Cardiac septum (tissue), 1 donor: ENCODE measurements at places on chromosomes 5 and 9. TPM values are rescaled to one million over a fixed set of nuclear protein-coding genes. Genes with fewer than 3 reads are reported as not detected.

The OR13C2 gene
- total RNA-seq, result not detected

The TSLP gene
- total RNA-seq, result 3.7 TPM

The CORO2A gene
- 0.19 TPM for total RNA-seq

The LSM11 gene
- 1.5 TPM for total RNA-seq

The KIAA0825 gene
- 2.2 TPM for total RNA-seq

GRCh38 chr5:82821846-82822633 is 255.2 kb downstream of the TMEM167A start:
- no peak for DNase-seq

DNA sequence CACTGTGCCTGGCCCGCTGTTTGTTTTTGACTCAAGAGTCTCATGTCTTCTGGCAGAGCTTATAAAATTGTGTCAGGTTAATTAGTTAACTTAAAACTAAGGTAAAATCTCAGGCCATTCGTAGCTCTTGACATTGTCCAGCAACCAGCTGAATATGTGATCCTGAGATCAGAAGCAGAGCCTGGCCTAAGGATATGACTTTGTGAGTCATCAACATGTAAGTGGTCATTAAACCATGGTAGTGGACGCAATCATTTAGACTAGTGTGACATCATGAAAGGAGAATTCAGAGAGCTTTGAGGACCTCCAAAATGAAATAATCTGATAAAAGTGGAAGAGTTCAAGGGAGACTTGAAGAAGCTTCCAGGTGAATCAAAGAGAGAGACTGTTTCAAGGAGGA is 23.3 kb downstream of the SPZ1 start:
- DNase-seq, result no peak

- no peak for DNase-seq
Observed at GRCh38 chr5:68557162-68557936, 341.8 kb downstream of the PIK3R1 start.

DNA sequence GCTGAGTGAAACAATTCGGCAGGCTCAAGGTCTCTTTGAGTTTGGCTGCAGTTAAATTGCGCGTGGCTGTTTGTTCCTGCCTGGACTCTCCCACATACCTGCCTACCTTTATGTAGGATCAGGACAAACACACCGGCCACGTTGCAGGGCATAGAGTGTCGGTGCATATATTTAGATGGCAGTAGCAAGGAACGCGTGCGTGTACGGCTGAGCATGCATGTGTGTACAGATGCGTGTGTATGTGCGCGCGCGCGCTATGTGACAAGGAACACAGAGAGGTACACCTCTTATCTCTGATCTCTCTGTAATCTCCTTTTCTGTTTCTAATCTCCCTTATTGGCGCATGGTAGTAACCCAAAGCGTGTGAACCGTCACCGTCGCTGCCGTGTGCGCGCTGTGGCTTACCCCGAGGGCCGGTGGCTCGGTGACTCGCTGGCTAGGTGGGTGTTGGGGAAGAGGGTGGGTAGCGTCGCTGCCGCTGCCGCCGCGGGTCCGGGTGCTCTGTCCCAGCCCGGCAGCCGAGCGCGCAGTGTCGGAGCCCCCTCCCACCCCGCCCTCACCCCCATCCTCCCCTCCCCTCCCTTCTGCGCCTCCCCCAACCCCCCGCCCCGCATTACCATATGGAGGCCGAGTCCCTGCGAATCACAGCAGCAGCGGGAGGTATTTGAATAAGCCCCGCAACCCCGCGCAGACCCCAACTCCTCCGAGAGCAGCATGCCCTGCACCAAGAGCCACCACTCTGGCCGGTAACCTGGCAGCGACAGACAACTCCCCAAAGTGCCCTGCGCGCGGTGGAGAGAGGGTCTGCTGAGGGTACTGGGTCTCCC is 204.8 kb downstream of the MEF2C start:
- no peak for DNase-seq

DNA sequence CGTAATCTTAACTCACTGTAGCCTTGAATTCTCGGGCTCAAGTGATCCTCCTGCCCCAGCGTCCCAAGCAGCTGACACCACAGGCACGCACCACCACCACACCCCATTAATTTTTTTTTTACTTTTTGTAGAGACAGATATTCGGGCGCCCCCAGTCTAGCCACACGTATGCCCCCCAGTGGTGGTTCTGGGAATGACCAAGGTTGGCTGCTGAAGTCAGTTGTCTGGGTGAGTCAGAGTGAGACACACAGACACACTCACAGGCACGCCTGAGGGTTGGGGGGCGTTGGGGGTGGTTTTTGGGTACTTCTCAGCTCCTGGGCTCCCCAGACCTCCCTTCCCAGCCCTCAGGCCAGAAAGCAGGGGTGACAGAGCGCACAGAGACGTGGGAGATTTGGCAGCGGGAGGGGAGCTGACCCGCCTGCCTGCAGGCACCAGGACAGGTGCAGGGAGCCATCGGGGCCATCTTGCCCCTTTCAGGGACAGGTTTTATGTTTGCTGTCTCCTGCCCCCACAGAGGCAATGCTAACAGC is 4.2 kb upstream of the ENTPD8 start:
- DNase-seq, result peak; percentile 87

DNA sequence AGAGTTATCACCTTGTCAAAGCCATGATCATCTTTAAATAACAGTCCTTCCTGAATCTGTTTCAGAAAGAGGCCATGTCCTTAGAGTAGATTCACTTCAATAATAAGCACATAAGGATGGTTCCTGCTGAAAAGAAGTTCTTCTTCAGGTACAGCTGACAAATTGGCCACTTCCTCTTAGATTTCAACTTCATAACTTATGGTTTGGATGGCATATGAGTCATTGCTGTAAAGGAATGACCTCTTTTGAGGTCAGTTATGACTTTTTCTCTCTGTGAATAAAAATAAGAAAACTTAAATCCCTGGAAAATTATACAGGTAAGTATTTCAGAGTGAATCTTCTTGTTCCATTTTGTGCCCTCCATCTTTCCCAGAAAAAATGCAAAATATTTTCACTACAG is 555.3 kb upstream of the ZNF462 start:
- DNase-seq, result no peak

GRCh38 chr5:136098176-136098575 is 34.5 kb upstream of the SMAD5 start:
- DNase-seq, result no peak
